ENCODE measurements at places on chromosomes 7 and 10.

DNA sequence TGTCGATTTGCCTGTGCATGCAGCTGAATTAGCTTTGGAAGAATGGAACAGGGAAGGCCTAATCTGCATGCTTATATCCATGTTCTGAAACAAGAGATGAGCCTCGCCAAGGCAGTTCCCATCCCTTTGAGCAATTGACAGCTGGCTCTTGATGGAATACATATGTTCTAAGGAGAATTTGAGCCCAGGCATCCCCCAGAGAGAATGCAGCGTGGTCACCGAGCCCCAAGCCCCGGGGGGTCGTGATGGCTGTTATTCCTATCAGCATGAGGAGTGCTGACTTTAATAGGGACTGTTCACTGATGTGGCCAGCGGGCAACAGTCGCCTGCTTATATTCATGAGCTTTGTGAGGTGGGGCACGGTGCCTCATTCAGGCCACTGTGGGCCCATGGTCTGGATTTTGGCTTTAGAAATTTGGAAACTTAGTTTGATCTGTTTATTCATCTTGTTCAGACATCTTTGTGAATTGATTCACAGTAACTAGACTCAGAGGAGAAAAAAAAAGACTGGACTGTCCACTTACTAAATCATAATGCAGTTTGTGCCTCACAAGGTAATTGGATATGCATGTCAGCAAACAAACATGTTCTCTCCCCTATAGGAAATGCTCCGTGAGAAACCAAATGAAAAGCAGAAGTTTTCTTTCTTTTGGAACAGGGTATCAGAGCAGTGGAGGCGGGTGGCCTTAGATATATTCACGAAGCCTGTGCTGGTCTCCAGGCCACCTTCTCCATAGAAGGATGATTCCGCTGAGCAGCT lies 204.9 kb downstream of the CCDC3 start:
- DNase-seq: no peak

- DNase-seq: no peak
Measured at GRCh38 chr10:70571636-70572439, 30.7 kb downstream of the PRF1 start.

GRCh38 chr7:74387606-74388005 lies 66.1 kb upstream of the GTF2IRD1 start:
- DNase-seq: no peak

DNA sequence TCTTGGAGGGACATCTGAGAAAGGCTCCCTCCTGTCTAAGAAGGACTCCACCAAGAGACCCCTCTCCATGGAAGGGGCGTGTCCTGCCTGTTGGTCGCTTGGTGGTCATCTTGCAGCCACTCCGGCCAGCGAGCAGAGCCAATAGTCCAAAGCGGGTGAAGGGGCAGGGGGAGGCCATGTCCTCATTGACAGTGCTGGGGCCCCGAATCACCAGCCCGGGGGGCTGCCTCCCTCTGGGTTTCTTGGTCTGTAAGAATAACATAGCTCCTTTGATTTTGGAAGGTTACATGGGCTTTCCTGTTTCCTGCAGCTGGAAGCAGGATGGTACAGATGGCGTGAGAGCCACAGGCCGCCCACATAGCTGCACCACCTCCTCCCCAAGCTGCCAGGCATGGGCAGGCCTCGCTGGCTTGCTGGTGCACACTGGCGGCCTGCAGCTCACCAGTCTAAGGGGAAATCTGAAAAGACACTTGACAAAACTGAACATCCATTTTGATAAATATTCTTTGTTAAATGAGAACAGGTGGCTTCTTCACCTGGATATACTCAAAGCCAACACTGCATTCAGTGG lies 105.8 kb downstream of the ARHGAP22 start:
- DNase-seq: no peak

DNA sequence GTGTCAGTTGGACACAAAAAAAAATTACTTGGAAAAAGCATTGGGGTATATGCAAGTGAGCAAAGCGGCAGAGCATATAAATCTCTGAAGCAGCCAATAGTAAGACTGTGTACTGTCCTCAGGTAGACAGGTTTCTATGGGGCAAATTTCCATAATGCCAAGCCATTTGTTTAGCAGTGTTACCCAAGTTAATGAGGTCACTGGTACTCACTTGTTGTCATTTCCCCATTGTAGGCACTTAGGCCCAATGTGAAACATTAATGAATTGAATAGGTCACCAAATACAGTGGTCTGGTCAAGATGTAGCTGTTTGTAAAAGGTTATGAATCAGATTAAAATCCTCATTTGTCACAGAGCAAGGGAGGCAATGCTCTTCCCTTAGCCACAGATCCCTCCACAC lies 27.5 kb downstream of the HOXA1 start:
- DNase-seq: no peak

DNA sequence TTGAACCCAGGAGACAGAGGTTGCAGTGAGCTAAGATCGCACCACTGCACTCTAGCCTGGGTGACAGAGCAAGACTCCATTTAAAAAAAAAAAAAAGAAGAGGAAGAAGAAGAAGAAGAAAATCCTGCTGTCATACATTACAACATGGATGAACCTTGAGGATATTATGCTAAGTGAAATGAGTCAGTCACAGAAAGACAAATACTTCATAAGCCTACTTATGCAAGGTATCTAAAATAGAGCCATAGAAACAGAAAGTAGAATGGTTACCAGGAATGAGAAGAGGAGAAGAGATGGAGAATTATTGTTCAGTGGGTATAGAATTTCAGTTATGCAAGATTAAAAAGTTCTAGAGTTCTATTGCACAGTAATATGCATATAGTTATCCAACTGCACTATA lies 466.5 kb downstream of the PLXNA4 start:
- DNase-seq: no peak

- DNase-seq: peak; percentile 64
Measured at GRCh38 chr10:118832241-118832651, 77.5 kb upstream of the CACUL1 start.

GRCh38 chr10:62719061-62719460 lies 85.5 kb upstream of the ADO start:
- no peak for DNase-seq

DNA sequence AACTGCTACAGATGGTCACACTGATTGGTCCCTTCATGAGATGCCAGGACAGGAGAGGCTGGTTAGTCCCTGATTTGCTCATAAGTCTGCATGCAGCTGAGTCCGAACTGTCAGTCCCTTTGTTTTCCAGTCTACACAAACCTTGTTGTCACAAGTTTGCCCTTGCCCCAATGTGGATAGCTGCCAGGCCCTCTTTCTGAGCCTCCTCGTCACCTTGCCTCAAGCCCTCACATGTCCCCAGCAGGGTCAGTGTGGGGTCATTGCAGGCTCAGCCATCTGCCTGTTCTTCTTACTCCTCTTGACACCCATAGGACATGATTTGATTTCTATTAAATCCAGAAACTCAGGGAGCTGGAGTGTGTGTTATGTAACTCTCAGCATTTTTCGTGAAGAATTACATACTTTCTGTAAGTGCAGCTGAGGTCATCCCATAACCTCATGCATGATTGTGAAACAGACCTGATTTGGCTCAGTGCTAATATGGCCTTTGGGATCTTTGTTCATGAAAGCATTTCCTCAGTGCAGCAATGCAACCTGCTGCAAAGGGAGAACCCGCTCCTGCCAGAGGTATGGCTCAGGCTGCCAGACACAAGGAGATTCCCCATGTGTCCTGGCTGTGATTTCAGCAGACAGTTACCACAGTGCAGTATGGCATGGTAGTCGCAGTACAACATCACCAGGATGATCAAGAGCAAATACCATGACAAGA lies 70.0 kb upstream of the ZMIZ2 start:
- peak; percentile 86 for DNase-seq

- no peak for DNase-seq
Measured at GRCh38 chr10:60410970-60411369, 21.3 kb upstream of the ANK3 start.

GRCh38 chr7:4065190-4065589 lies 616.9 kb upstream of the FOXK1 start:
- DNase-seq: no peak

- DNase-seq: peak; percentile 94
Measured at GRCh38 chr10:43128958-43129706, 9.1 kb upstream of the CSGALNACT2 start.

DNA sequence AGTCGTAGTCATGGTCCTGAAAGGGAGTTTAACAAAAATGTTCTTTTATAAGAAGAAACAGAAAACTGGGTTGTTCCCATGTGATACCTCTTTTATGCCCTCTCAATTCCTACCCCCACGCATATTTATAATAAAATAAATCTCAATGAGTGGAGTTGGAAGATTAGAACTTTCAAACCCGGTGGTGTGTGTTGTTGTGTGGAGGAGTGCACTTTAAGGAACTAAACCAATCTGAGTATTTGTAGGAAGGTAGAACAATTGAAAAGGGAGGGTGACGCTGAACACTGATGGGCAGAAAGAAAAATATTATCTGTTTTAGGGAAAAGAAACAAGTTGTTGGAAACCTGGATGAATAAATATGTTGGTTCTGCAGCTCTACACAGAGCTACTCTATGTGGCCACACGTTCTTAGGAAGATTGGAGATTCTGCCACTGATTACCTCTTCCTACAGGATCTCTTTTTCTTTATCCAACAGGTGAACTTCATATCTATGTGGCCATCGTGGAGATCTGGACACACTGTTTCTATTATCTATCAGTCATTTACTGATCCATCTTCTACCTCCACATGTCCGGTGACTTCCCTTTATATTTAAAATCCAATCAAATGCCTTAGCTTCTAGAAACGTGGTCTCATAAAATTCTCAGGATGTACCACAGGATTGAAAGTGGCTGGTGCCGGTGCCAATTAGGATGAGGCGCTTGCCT lies 13.1 kb upstream of the GATA3 start:
- DNase-seq: no peak

GRCh38 chr7:47625861-47626715 lies 44.2 kb upstream of the TNS3 start:
- DNase-seq: no peak

DNA sequence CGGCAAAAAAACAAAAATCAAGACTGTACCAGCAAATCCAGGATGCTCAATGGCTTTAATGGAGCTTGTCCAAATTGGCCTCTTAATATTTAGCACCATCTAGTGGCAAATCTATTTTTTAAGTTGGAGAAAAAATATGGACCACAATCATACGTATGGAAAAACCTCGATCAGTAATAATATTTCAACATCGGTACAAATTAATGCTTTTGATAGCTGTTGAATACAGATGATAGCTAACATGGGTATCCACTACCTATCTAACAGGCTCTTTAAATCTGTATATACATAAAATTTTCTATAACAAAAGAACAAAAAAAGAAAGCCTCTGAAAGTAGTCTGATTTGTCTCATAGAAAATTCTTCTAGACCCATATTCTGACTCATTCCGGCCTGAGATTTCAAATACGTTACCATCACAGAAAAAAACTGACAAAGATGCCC lies 29.2 kb downstream of the COA1 start:
- DNase-seq: peak; percentile 49

- DNase-seq: no peak
Measured at GRCh38 chr7:36391436-36392198, 2.0 kb downstream of the ANLN start.

DNA sequence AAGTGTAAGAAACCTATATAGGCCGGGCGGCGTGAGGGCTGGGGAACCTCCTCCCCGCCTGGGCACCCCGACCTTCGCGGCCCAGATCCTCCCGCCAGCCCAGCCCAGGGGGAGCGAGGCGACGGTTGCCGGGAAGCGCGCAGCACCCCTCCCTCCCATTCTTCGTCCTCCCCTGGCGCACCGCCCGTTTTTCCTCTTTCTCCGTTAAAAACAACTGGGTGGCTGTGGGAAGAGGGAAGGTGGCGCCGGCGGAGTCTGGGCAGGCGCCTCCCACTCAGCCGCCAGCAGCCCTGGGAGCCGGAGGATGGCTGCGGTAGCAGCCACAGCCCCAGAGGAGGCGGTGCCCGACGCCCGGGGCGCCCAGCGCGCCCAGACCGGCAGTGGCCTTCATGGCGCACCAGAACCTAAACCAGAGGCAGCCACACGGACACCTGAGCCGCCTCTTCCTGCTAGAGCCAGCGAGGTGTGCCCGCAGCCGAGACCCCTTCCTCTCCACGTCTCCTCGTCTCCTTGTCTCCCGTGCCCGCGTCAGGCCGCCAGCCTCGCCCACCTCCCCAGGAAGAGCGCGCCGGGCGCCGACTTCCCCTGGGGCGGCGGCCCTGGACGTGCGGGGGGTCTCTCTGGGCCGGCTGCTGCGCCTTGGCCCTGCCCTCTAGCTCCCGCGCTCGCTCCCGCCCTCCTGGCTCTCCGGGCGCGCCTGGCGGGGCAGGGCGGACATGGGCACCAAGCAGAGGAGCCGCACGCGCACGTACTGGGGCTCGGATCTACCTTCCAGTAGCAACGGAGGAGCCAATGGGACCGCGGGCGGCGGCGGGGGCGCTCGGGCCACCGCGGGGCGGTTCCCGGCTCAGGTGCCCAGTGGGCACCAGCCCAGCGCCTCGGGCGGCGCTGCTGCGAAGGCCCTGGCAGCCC lies 32.8 kb upstream of the SFTPD start:
- peak; percentile 83 for DNase-seq

DNA sequence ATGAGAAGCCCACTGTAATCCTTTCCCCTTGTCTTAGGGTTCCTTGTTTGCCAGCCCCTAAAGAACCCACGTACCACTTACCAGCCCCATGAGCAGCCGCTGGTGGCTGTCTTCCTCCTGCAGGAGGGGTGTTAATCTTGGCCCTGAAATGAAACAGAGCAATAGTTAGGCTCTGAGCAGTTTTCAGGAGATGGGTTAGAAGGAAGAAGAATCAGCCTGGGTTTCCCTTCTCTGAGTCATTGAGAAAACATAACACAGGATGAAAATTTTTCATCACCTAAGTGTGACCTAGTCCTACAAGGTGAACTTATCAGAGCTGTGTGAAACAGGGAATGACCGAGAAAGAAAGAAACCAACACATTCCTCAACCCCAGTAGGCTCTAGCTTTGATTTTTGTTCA lies 90.0 kb downstream of the GSAP start:
- DNase-seq: no peak

DNA sequence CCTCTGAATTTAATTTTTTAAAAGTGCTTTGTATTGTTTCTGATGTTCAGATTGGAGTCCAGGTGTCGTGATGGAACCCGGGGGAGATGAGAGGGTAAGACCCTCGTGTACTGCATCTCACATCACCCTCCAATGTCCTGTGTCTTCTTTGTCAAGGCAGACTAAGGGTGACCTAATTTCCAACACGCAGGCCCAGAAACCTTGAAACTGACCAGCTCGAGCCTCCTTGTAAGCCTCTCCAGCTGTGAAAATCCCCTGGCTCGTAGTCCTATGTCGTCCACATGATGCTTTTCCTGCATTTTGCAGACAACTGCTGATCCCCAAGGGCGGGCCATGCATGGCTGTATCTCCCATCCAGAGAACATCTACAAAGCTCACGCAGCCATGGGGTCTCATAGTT lies 220.2 kb downstream of the ARHGAP12 start:
- DNase-seq: no peak

GRCh38 chr7:36034020-36034419 lies 119.0 kb upstream of the EEPD1 start:
- DNase-seq: peak; percentile 52
